ENCODE measurements at places on chromosomes 4 and X. TPM values are rescaled to one million over a fixed set of nuclear protein-coding genes. Genes with fewer than 3 reads are reported as not detected.

The MUC7 gene
- not detected for total RNA-seq

The PROM1 gene
- total RNA-seq = 10.1 TPM

The MMRN1 gene
- 42.6 TPM for total RNA-seq

The F11 gene
- total RNA-seq = 20.5 TPM

The CT45A10 gene
- not detected for total RNA-seq

The CACNA1F gene
- 1.4 TPM for total RNA-seq

The XG gene
- 0.41 TPM for total RNA-seq

The BCORL1 gene
- 13.6 TPM for total RNA-seq

The EMCN gene
- total RNA-seq = 53.3 TPM

The TMPRSS11F gene
- not detected for total RNA-seq

The GPR82 gene
- total RNA-seq = 0.65 TPM

The TLR2 gene
- total RNA-seq = 102 TPM

The CYP4V2 gene
- 38.6 TPM for total RNA-seq

The PRKG2 gene
- 6.4 TPM for total RNA-seq

Measured in lower lobe of right lung (tissue), 2 donors.